ENCODE measurements at places on chromosomes 6 and 20.

DNA sequence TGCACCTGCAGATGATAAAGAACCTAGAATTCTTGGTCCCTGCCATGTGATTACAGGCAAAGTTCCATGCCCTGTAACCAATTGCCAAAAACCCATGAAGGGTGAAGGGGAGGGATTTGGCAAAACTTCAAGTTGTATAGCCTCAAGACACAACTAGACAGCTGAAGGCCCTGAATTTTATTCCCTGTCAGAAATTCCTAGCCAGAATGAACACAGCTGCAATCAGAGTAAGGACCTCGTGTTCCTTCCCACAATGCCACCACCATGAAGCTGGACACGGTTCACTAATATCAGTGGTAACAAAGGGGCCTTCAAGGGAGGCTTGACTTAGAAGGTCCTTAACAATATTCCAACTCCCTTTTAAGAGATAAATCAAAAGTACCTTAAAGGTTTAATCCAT, 22.5 kb upstream of the IRAK1BP1 start:
- DNase-seq, result no peak

- DNase-seq, result no peak
Measured at GRCh38 chr6:18577491-18577890, 190.3 kb downstream of the RNF144B start.

- no peak for DNase-seq
Measured at GRCh38 chr20:23661002-23661429, 23.3 kb upstream of the CST3 start.

GRCh38 chr20:61684136-61684535, 381.5 kb downstream of the TAF4 start:
- DNase-seq, result no peak

DNA sequence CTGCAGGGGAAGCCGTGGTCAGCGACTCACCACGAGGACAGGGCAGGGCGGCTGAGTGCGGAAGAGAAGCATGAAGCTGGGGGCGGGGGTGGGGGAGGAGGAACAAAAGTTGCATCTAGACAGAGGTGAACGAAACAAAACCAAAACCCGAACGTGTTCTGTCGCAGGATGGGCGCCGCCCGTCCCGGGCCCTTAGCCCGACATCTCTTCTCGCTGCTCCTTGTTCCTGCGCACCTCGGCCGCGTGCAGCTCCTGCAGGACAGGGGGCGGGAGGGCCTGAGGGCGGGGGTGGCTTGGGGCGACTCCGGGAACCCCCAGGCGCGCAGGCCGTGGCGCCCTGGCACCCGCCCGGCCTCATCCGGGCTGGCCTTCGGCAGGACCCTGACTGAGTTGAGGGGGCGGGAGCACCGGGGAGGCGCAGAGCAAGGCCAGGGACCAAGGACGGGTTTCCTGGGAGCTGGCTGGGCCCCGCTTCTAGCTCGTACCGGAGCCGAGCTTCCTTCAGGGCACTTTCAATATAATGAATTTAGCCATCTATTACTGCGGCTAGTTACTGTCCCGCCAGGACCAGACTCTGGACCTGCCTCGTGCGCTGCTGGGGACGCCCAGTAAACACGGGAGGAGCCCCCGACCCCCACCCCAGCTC, 12.0 kb downstream of the STMN3 start:
- DNase-seq, result no peak

DNA sequence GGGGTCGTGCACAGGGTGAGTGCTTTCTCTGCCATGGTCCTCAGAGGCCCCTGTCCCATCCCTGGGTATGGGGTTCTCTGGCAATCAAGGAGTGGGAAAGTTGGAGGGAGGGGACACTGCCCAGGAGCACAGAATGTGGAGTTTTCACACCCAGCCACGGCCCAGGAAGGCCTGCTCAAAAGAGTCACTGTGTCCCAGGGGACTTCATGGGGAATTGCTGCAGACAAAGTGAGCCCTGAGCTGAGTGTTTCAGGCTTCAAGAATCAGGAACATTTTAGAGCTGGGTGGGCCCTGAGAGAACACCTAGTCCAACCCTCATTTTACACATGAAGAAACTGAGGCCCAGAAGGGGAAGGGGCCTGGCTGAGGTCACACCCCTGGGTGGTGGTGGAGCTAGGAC, 5.7 kb downstream of the MAPK13 start:
- DNase-seq, result no peak

DNA sequence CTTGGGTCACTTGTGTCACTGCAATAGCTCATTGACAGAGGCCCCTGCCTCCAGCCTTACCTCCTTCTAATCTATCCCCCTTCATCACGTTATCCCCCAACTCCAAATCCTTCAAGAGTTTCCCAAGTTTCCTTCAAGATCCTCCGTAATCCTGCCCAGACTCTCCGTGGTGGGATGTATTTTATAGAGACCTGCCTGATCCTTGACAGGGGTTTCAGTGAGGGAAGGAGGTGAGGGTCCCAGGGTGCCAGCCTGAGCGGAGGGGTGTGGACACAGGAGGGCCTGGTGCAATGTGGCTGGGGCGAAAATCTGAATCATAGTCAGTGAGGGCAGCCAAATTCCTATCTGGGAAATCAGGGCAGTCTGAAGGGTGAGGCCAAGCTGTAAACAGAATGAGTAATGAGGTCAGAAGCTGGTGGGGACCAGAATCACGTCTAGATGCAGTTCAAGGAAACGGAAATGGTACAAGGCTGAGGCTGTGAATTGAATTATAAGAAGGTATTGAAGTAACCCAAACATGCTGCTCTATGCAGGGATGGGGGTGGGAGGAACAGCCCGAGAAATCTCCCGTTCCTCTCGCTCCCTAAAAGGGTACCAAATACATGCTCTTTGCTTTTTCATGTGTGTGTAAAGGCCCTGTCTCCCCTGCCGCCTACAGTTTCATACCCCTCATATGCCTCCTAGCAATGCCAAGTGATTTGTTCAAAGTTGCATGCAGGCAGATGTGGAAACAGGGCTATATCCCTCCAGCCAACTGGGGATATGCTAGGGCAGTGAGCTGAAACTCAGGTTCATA, 35.4 kb upstream of the PIM1 start:
- no peak for DNase-seq

DNA sequence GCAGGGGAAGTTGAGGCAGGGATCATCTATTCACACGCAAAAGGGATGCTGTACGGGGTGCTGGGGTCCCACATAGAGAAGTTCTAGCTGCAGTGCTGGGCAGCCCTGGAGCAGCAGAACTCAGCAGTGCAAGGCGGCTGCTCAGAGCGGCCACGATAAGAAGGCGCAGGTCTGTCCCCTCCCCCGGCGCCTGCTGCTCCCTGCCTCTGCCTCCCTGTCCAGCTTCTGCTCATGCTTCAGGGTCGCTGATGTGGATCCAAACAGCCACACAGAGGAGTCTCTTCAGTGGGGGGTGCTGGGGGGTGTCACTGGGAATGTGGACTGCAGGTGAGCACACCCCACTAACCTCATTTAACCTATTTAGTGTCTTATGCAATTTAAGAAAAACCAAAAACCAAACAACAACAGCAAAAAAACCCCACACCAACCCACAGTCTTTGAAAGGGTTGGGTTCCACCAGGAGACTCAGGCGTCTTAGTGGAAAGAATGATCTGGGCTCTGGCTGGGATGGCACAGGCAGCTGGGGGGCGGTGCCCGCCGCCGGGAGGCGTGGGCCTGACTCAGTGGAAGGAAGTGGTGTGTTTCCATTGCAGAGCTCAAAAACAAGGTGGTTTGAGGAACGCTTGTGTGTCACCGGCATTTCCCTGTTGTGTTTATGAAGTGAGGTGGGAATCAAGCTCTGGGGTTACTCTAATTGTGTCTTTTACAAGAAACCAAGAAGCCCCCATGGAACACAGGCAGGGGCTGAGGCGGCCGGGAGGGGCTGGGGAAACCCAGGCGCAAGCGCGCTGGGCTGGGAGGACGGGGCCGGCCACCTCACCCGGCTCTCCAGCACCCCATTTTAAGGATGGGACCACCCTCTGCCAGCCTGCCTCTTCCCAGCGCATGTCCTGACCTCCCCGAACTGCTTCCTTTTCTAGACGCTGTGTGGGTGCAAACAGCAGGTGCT, 55.1 kb downstream of the IRF4 start:
- DNase-seq, result no peak
